Progenitor cell of endocrine pancreas (in vitro differentiated cells): ENCODE measurements at places on chromosomes 3 and 15. TPM values are rescaled to one million over a fixed set of nuclear protein-coding genes. Genes with fewer than 3 reads are reported as not detected.

DNA sequence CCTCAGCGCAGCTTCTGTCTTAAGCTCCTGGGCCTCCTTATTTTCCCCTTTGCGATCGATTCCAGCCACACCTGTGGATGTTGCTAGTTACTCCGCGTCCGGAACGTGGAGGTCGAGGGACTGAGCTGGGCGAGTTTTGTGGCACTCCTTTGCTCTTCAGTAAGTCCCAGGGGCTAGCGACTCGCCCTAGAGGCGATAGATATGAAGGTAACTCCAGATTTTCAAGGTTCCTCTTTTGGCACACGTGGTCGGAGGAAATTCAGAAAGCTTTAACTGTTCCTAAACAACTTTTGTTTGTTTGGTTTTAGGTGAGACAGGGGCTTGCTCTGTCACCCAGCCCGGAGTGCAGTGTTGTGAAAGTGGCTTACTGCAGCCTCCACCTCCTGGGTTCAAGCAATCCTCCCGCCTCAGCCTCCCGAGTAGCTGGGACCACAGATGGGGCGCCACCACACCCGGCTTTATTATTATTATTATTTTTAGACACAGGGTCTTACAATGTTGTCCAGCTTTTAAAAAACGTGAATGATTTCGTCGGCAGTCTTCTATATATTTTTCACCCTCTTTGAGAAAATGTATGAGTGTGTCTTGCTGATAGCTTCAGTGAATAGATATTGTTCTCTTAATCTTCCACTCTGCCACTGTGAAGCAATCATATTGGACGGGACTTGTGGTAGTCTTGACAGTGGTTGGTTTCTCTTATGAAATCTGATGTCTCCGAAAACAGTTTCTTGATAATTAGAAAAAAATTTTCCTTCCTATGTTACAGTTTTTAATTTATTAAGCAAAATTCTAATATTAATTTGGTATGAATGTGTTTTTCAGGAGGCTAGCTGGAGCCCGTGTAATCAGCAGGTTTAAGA is 785 bp downstream of the MFSD1 start:
- no peak for DNase-seq

Gene GOLGA8T
- total RNA-seq: not detected in 2 replicates

GRCh38 chr3:170961616-170962400 is 53.4 kb upstream of the EIF5A2 start:
- DNase-seq: no peak

DNA sequence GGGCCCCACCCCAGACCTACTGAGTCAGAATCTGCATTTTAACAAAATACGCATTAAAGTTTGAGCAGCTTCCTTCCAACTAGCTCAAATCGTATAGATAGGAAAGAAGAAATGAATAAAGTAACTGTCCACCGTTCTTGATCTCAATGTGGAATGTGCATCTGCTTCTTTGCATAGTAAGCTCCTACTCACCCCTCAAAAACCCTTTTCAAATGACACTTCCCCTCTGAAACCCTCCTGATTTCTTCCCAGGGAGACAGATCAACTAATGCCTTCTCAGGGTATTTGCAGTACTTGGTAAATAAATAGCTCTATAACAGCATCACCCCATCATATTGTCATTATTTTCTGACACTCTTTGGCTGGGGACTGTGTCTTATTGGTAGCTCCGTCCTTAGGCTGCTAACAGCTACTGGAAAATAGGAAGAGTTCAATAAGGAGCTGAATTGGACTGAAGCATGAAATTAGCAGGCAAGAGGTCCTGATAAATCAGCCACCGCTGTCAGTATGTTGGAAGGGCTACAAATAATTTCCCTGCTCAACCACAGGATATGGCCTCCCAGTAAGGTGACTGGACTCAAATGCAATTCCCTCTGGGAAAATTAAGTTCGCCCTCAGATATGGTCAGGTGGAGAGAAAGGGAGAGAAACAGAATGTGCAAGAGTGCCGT is 10.2 kb downstream of the OXTR start:
- no peak for DNase-seq

DNA sequence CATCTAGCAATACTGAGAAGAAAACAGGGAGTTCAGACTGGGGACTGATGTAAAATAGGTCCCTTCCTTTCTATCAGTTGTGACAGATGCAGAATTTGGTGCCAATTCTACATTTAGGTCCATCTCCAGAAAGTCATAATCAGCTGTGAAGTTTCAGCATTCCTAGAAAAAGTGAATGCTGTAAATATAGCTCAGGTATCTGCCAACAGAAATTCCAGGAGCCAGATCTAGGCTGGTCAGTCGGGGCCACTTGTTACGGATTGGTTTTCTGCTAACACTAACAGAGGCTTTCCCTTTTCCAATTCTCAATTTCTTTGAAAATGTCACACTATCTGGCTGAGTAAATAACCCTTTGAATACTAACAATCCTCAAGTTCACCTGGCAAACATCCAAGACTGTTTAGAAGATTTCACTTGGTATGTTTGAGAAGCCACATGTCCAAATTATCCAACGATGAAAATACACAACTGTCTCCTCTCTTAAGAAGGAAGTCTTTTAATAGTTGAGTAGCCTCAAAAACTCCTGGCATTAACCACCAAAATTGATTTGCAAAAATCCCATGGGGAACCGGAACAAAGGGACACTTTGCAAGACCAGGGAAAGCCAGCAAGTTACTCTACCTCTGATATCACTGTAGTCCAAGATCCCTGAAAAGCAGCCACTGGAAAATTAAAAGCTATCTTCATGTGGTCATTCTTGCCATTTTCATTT is 222.3 kb downstream of the ZMAT3 start:
- no peak for DNase-seq

Gene MLF1
- total RNA-seq: 20.2 and 21.7 TPM in 2 replicates

DNA sequence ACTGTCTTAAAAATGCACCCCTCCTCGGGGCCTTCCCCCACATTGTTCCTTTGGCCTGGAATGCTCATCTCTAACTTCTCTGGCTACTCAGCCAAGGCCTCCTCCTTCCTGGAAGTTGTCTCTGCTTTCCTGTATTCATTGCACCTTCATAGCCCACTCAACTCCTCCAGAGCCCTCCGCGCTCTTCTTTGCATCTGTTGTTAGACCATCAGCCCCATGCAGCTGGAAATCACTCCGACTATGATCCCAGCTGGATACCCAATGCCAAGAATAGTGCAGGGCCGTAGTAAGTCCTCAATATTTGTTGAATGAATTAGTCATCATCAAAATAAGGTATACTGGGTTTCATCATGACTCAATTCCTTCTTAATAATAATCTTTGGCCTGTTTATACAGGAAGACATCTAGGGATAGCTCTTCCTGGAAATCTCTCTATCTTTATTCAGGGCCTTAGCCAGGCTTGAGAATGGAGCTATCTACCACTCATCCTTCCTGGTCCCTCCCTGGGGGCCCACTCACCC is 112.7 kb downstream of the SYNPR start:
- no peak for DNase-seq

DNA sequence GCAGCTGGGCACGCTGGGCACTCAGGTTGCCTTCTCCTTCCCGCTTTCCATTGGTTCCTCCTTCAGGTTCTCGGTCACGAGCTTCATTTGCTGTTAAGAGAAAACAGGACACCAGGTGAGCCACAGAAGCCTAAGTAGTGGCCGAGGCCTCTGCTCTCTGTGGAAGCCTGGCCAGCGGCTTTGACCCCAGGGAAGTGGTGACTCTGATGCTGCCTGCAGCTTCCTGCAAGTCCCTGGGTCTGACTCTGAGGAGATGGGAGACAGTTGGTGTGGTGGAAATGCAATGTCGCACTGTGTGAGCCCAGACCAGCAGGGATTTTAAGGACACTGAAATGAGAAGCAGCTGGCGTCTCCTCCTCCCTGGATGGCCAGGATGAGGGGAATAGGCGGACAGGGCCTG is 80.5 kb downstream of the SNRK start:
- DNase-seq: no peak

GRCh38 chr3:62370858-62371719 is 2.3 kb downstream of the FEZF2 start:
- no peak for DNase-seq

DNA sequence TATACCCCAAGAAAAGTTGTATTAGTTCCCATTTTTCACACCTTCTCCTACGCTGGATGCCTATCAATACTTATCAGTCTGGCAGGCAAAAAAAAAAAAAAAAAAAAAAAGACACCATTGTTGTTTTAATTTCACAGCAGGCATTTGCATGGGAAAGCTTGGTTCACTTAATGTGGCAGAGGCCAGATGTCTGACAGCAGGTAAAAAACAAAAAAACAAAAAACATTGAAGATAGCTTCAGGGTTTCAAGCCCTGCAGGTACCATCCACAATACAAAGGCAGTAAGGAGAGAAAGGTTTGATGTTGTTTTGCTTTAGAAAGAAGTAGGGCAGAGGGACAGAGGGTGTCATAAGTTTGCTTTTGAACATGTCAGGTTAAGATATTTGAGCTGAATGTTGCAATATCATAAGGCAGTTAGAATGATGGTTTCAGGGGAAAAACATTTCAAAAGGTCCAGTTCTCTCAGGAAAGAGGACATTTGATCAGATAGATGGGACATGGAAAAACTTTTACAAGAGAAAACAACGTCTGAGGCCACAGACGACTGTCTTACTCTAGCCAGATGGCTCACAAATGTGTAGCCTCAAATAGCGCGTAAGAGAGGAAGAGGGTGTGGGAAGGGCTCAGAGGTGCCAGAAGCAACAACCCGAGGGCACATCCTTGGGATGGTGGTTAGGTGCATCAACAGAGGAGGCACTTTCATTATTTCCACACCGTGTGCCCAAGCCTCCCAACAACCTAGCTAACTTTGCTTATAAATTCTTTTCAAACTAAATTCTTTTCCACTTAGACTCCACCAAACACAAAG is 25.7 kb downstream of the PCOLCE2 start:
- no peak for DNase-seq

DNA sequence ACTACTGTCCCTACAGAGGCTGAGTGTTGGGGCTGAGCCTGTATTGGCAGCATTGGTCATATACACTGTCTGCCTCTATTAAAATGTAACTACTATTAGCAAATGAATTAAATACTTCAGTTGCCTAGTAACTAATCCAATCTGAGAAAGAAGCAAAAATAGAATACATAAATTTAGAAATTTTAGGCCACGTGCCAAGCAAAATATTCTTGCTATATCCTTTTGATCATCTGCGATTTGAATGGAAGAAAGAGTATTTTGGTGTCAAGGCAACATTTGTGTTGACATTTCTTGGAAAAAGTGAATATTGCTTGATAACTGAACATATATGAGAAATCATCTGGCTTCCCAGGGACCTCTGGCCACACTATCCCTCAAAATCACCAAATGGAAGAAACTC is 148.2 kb upstream of the TOPAZ1 start:
- DNase-seq: no peak

DNA sequence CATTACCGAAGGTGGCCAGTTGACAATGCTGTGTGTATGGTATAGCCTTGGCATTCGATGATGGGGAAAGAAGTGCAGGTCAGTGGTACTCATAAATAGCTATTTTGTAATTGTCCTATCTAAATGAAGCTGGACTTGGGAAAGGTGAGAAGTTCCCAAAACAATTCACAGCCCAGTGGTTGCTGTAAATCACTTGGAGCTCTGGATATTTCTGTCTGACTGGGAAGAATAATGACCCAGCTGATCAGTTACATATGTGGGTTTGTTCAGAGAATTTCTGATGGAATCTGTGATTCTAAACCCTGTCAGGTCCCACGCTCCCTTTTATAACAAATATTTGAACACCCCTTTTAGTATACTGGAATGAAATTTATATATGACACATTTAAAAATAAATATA is 133.9 kb upstream of the PFN2 start:
- DNase-seq: no peak

Gene C3orf22
- total RNA-seq: 0.26 and 0.44 TPM in 2 replicates

GRCh38 chr3:71547249-71548198 is 36.0 kb downstream of the FOXP1 start:
- DNase-seq: no peak

Gene PLA2G4D
- not detected in 2 replicates for total RNA-seq

GRCh38 chr3:160577093-160577492 is 11.7 kb upstream of the KPNA4 start:
- DNase-seq: no peak

DNA sequence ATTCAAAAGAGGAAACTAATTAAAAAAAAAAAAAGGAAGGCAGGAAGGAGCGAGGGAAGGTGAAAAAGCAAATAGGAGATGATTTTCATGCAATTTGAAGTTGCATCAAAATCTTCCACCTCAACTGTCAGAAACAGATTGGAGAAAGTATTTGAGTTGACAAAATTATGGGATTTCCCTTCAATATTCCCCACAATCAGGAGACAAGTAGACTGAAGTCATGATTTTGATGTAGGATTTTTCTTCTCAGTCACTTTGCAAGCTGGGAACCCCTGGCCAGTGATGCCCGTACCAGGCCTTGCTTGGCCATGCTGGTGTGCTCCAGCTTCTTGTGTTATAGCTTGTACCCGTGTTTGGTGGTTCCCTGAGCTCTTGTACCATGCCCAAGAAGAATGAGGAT is 854.5 kb upstream of the CFAP20DC start:
- DNase-seq: no peak

DNA sequence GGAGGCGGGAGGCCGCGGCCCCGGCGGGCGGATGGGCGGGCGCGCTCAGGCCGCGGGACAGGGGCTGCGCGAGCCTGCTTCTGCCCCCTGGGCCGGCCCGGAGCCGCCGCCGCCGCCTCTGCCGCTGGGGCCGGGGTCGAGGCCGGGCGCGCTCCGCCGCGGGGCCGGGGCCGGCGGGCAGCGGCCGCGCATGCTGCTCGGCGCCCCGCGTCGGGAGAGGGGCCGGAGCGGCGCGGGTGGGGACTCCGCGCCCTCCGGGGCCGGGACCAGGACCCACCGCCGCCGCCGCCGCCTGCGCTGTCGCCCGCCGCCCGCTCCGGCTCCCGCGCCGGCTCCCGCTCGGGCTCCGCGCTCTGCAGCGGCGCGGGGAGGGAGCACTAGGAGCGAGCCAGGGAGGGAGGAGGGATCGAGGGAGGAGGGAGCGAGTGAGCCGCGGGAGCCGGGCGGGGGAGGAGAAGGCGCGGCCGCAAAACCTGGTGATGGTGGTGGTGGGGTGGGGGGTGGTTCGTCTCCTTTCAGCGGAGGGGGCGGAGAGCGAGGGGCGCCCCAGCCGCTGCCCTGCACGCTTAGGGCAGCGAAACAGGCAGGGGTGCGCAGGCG is at the start of gene LINGO1:
Gene LINGO1 (minus strand): TSS at position 379 of the 600 bp plus-strand sequence. CDS start 597 bp downstream, outside the sequence.
- peak; percentile 42 for DNase-seq

Gene GALNT15
- total RNA-seq: 0.18 and 0.46 TPM in 2 replicates

DNA sequence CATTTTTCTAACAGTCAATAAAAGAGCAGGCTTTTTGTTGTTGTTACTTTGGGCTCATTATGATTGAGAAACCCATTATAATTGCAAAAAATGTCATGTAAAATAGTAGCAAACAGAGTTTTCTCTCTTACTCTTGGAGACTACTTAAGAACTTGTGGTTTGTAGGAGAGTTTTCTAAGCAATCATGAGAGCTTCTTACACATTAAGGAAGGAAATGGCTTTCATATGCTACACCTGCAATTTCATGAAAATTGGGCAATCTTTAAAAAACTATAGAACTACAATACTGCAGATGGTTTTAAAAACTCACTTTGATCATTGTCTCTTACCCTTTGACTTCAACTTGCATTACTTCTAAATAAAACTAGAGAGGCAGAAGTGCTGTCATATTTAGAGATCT is 701.8 kb downstream of the ZPLD1 start:
- DNase-seq: no peak

Gene IGSF11
- 2.2 and 2.5 TPM in 2 replicates for total RNA-seq

Gene SLC28A2
- 1.2 and 1.7 TPM in 2 replicates for total RNA-seq

- DNase-seq: no peak
Measured at GRCh38 chr3:54826251-54826691, 101.6 kb downstream of the LRTM1 start.
